ENCODE measurements at places on chromosomes 3 and 15.
A peak's percentile ranks its signal among the peaks of the same experiment; 100 is the strongest.

- DNase-seq, result no peak
Measured at GRCh38 chr3:141878817-141879216, 2.4 kb downstream of the ATP1B3 start.

- no peak for DNase-seq
Measured at GRCh38 chr15:60928970-60929369, 300.1 kb downstream of the RORA start.

GRCh38 chr3:194906229-194906629, 220.5 kb downstream of the FAM43A start:
- no peak for DNase-seq

DNA sequence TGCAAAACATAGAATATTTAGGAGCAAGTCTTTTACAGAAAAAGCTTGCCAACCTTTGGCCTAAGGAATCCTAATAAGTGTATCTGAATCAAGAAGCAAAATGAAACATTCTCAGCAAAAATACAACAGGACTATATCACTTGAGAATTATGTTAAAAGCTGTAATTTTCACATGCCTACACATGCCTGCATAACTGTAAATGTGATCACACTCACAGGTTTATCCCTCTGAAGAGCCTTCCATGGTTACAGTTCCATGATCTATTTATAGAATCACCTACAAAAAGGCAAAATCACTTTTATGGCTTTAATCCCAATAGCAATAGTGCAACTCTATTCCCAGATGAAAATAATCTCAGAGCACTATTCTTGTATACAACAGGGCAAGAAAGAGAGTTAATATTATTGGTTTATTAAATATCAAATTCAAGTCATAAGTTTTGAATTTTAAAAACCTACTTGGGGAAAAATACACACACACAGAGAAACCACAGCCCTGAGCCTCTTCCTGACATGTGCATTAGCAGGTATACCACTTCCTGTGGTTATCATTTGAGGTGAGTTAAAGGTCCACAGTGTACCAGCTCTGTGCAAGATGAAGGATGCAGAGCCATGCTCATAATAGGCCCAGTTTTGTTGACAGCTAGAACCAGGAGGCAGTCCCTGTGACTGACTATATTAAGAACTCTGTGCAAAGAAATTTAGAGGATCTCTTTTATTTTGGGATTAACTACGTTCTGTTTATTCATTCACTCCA, 252.5 kb upstream of the TGFBR2 start:
- DNase-seq, result peak; percentile 10

DNA sequence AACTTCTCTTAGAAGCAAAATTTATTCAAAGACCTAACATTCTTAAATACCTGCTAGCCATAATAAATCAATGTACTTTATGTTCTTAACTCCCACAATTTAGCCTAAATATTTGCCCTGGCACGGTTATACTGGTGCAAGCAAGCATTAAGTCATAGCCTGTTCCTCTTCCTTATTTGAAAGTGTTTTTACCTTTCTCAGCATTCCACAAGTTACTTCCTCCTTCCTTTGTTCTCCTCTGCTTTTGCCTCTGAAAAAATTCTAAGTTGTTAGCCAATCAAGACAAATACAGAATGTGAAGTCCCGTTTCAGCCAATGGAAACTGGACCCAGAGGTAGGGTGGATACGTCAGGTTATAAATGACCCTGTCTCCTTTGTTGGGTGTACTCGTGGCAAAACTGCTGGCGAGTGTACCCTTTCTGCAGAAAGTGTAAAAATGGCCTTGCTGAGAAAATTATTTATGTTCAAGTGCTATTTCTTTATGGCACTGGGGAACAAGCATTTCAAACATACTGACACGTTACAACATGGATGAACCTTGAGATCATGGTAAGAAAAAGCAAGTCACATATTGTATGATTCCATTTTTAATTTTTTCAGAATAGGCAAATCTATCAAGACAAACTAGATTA, 3.1 kb upstream of the TATDN2 start:
- DNase-seq, result no peak

DNA sequence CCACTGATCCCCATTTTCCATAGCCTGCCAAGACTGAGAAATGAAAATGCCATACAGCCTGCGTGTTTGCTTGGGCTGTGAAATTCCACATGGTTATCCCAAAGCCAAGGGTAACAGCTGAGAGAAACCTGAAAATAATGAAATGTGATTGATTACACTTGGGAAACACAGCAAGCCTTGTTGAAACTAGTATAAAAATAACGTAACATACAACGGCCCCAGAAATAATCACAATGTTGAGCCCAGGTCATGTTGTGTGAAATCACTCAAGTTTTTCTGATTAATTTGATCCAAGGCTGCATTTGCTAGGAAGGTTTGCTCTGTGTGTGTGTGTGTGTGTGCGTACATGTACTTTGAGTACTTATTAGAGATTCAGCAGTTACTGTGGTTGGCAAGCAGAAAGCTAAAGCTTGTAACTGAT, 269.0 kb downstream of the OXSM start:
- DNase-seq, result no peak

DNA sequence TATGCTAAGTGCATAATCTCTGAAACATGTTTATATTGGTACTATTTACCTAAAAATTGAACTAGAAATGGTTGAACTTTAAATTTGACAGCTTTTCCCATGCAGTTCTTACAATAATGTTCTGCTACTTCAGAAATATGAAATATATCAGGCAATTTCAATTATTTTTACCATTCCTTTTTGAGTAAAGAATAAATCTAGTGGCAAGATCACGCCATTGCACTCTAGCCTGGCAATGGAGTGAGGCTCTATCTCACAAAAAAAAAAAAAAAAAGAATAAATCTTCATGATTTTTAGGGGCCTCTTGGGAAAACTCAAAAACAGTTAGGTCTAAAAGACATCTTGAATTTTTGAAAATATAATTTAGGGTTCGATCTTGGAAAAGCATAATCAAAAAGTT, 10.6 kb upstream of the DNAAF4 start:
- no peak for DNase-seq

DNA sequence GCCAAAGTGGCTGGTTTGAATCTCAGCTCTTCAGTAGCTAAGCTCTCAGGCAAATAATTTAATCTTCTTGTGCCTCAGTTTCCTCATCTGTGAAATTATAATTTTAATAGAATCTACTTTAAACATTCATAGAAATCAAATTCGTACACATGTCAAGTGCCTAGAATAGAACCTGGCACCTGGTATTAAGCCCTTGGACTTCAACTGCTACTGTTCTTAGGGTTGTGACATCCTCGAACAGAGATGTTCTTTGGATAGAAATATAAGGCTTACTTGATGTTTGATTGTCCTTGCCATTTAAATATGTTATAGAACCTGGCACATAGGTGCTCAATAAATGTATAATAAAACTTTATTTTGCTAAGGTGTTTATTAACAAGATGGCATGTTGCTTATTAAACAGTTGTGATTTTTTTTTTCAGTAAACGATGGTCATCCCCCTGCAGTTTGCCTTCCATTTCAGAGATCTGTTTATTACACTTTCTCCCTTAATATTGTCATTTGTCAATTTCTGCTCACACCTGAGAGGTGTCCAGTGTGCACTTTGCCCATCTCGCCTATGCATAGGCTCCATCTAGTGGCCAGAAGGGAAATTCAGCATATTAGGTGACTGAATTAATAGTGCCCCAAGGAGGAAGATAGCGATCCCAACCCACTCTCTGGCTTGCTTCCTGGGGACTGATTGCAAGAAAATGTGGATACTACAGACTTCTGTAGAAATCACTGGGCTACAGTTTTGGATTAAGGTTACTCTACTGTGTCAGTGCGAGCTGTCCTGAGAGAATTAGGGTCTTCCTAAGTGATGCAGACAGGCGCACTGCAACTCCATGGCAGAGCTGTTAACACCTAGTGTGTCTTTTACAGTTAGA, 10.7 kb downstream of the IGF1R start:
- no peak for DNase-seq

DNA sequence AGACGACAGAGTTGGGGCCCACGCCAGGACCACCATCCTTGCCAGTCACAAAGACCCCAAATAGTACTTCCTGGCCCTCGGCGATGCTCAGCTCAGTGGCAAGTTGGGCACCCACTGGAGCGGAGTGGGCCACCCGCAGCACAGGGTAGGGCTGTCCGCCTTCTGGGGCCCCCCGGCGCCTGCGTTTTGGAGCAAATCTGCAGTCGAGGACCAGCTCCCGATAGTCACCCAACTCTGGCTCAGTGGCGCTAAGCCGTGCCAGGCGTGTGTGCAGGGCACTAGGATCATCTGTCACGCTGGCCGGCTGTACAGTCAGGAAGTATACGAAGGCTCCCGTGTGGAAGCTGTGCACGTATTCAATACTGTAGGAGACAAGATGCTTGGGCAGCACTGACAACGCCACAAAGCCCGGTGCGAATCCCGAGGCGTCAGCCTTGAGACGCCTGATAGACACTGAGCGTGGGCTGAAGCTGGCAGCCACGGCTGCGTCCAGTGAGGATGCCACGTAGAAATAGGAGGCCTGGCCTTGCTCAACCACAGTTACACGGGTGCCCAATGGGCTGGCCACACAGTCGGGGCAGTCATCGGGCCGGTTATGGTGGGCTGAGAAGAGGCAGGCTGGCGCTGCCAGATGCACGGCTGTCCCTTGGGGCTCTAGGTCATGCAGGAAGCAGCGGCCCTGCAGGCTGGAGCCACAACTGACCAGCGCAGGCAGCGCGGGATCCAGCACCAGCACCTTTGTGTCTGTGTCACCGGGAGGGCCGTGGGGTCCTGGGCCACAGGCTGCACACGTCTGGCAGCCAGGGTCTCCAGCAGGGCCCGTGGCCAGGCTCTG, 945 bp downstream of the MST1R start:
- no peak for DNase-seq

GRCh38 chr15:42402455-42403205, 43.3 kb downstream of the CAPN3 start:
- no peak for DNase-seq

DNA sequence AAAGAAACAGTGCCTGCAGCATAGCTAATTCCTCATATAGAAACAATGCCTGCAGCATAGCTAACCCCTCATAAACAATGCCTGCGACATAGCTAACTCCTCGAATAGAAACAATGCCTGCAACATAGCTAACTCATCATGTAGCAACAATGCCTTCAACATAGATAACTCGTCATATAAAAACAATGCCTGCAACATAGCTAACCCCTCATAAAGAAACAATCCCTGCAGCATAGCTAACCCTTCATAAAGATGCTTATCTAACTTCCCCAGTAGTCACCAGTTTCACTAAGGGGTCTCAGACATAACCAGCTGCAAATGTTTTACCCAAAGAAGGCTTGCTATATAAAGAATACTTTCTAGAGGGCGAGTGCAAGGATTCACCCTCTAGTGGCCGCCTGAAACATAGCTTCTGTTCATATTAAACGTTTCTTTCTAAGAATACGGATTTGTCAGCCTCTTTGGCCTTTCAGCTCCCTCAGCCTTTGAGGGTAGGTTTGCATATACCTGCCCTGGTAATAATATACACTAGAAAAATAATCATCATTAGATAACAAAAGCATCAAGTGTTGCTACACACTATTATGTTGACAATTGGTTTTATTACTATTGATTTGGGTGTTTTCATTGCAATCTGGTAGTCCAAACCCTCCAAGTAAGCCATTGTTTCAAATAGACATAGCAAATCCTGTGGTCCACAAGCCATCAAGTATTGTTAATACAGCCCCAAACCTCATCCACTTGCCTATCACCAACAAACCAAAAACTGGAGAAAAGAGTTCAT, 44.4 kb upstream of the FAN1 start:
- DNase-seq, result peak; percentile 2

- DNase-seq, result no peak
Measured at GRCh38 chr15:88141269-88141889, 115.2 kb downstream of the NTRK3 start.

GRCh38 chr3:133949438-133949837, 53.8 kb upstream of the RAB6B start:
- no peak for DNase-seq

- peak; percentile 63 for DNase-seq
Measured at GRCh38 chr15:101167753-101168462, 83.9 kb downstream of the CHSY1 start.

- no peak for DNase-seq
Measured at GRCh38 chr3:123695731-123696640, 111.1 kb upstream of the HACD2 start.

DNA sequence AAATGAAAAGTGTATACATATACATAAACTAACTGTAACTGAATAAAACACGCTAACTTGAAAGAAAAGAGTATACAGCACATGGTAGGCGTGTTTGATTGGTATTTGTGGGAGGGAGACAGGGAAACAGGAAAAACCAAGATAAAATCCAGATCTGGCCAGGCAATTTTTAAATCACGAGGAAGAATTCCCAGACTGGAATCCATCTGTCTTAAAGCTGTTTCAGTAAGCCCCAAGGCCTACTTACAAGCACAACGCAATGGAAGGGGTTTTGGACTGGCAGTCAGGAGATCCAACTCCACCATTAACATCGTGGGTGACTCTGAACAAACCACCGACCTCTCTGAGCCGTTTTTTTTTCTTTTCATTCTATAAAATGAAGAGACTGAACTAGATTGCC, 195.8 kb downstream of the OSBPL10 start:
- DNase-seq, result no peak

DNA sequence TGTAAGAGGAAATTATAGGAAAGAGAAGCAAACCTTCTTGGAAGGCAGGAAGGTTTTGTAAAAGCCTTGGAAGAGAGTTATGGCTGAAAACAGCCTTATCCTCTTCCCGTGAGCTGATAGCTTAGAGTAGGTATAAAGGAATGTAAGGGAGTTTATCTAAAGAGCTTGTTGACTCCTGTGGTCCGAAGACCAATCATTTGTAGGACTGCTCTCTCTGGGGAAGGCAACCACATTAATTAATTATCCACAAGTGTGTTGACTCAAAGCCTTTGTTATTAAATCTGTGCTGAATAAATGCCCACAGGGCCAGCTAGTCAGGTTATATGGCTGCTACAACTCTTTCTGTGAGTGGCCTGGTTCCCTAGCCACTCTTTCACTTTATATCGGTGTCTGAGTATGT, 452.1 kb upstream of the RASGRP1 start:
- DNase-seq, result no peak

DNA sequence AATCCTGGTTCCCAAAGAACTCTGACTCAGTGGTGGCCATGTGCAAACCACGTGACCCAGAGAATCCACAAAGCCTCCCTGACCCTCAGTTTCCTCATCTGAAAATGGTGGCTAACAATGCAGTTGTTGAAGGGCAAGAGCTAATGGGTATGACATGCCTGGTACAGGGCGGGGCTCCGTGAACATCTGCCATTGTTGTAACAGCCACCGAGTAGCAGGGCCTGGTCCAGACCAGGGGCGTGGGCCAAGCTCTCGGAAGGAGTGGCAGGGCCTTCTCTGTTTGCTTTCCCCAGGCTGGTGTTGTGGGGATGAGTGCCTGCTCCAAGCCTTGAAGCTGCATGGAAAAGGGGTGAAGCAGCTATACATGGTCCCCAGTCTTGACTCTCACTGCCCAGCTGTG, 13.4 kb downstream of the MAPKAPK3 start:
- no peak for DNase-seq

DNA sequence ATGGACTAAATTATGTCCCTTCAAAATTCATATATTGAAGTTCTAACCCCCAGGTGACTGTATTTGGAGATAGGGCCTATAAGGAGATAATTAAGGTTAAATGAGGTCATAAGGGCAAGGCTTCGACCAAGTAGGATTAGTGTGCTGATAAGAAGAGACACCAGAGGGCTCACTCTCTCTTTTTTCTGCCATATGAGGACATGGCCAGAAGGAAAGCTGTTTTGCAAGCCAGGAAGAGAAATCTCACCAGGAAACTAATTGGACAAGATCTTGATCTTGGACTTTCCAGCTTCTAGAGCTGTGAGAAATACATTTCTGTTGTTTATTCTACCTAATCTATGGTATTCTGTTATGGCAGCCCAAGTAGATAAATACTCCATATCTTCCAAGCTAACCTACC, 503.6 kb upstream of the NAALADL2 start:
- no peak for DNase-seq

Measured in stimulated activated CD4-positive, alpha-beta T cell treated with anti-CD3 and anti-CD28 coated beads, Interleukin-12 subunit alpha, Interleukin-12 subunit beta, amount 100 ng/mL, for 48 hours (primary cell).